ENCODE measurements at places on chromosomes 7 and 10. TPM values are rescaled to one million over a fixed set of nuclear protein-coding genes. Genes with fewer than 3 reads are reported as not detected.

GIMAP6 gene
- total RNA-seq: not detected

STEAP4 gene
- not detected for total RNA-seq

FAM180A gene
- total RNA-seq: not detected

CXCL12 gene
- total RNA-seq: 51.4 TPM

PRLHR gene
- not detected for total RNA-seq

GALNT17 gene
- total RNA-seq: 47.0 TPM

FAM53B gene
- 14.4 TPM for total RNA-seq

GRCh38 chr7:43756368-43757072, 2.0 kb upstream of the BLVRA start:
- no peak for DNase-seq

DNA sequence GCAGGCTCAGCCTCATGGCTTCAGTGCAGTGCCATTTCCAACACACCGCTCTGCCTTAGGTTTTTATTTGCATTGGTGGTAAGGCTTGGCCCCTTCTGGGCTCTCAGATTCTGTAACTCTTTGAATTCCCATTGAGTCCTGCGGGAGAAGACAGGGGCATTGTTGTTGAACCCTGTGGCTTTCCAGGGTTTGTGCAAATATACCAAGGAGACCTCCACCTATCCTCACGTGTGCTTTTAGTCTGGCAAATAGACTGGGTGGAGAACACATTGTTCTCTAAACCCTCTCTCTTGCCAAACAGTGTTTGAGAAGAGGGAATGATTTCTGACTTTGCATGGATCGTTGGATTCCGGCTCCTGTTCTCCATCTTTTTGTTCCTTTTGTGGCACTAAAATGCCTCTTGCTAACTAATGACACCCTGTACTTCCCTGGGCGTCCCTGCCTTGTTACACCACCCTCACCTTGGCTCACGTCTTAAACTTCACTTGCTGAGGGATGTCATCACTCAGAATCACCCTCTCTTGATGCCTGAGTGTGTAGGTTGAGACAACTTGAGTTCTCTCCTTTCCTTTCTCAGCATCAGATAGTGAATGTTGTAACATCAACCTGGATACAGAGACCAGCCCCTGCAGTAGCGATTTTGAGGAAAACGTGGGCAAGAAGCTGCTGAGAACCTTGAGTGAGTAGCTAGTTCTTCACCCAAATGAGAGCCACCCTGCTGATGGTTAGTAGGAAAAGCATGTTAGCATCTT, 40.5 kb downstream of the GOT1 start:
- no peak for DNase-seq

DNA sequence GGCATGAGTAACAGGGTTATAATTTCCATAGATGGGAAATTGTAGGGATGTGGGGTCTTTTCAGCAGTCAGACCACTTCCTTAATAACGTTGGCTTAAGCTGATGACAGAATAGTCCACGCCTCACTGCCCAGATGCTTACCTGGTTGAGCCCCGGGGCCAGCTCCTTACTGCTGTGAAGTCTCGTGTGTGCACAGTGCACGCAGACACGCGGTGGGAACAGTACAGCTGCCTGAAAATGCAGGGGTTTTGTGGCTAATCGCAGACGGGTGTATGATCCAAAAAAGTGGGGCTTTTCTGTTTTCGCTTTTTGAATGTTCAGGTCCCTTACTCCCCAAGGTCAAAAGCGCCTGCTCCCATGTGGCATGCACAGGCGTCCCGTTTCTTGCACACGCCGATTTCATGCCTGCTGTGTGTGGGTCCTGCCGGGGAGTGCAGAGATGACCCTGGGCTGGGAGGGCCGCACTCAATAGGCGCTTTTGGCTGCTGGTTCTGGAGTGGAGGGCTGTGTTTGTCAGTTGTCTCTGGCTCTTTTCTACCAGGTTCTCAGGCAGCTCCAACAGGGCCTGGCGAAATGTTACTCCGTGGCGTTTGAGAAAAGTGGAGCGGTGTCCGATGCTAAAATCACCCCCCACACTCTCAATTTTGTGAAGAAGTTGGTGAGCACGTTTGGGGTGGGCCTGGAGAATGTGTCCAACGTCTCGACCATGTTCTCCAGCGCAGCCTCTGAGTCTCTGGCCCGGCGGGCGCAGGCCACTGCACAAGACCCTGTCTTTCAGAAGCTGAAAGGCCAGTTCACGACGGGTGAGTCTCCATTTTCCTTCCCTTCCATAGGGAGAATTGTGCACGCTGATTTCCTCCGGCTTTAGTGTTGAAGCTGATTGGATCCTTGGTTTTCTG, 116.0 kb downstream of the TRRAP start:
- DNase-seq: no peak

DNA sequence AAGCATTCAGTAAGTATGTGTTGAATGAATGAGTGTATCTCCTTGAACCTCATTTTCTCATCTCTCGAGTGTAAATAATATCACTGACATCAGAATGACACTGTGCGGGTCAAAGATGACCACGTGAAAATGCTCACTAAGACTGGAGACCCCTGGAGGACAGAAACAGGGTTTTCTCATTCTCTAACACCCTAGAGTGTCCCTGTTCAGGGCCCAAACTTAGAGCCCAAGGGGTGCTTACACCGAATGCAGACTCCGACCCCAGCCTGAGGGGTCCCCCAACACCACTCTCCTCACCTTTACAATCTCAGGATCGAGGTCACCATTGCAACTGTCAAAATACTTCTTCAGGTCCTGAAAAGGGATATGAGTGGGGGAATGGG, 1.4 kb downstream of the CDK5 start:
- DNase-seq: no peak

DNA sequence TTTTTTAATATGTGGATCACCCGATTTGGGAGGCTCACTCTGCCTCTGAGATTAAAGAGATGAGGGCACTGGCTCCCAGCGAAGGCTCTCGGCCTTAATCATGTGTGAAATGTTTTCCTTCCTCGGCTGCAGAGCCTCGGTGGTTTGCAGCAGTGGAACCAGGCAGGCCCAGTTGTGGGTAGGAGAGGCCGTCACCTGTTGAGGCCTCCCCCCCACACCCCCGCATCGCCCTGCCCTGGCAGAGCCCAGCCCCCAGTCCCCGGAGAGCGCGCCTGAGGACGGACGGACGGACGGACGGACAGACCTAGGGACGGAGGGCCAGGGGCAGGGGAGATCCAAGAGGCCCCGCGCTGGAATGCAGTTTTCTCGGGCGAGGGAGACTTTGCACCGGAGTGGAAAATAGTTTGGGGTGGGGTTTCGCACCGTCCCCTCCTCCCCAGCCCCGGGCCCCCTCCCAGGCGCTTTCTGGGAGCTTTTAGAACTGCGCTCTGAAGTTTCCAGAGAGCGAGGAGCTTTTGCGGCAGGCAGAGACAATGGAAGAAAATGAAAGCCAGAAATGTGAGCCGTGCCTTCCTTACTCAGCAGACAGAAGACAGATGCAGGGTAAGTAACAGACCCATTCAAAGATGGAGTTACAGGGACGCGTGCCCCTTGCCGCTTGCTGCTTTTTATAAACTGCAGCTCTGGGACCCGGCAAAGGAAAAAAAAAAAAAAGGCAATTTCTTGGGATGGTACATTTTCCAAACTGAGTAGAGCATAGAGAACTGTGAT, at the start of gene KIAA1217:
Gene KIAA1217 (plus strand): TSS at position 478 of the 771 bp plus-strand sequence. CDS start 56 bp downstream, at position 534.
- DNase-seq: no peak

DNA sequence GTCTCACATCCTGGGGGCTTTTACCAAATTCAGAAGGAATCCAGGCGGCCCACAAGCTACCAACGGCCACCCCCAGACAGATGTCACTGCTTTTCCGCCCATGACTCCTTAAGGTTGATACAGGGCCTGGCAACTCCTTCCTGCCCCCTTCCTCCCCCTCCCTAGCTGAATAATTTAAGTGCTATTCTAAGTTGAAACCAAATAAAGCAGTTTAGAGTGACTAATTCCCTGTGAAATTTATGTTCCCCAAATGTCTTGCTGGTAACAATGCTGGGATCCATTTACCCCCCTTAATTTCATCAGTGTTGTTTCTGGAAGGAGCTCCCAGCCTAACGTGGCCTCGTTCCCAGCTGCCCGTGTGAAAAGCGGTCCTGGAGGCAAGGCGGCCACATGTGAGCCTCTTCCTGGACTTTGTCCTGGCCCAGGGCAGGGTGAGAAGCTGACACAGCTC, 109.6 kb downstream of the TMEM130 start:
- DNase-seq: no peak

GRCh38 chr10:71737001-71737833, 17.6 kb upstream of the C10orf105 start:
- no peak for DNase-seq

DNA sequence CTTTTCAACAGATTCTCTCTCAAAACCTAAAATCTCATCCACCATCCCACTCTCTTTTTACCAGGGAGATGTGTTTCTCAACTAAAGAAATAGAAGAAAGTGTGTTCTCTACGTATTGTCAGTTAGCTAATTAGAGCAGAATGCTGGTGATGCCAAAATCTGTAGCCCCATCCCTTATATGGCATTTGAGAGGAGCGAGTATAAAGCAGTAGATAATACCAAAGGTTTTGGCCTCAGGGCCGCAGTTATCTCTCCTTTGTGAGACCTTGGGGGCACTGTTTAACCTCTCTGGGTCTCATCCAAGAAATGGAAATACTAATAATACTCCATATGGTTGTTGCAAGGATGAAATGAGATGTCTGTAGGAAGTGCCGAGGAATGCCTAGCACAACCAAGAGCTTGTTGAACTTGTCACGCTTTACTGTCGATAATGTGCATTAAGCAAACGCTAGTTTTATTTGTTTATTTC, 456 bp upstream of the DLD start:
- DNase-seq: no peak

GRCh38 chr7:106423821-106424475, 139.2 kb upstream of the NAMPT start:
- no peak for DNase-seq

- no peak for DNase-seq
These were observed 203.6 kb downstream of the ZNF365 start for GRCh38 chr10:62577666-62578291.

- no peak for DNase-seq
These were observed 21.0 kb downstream of the KLF6 start for GRCh38 chr10:3763852-3764625.

DNA sequence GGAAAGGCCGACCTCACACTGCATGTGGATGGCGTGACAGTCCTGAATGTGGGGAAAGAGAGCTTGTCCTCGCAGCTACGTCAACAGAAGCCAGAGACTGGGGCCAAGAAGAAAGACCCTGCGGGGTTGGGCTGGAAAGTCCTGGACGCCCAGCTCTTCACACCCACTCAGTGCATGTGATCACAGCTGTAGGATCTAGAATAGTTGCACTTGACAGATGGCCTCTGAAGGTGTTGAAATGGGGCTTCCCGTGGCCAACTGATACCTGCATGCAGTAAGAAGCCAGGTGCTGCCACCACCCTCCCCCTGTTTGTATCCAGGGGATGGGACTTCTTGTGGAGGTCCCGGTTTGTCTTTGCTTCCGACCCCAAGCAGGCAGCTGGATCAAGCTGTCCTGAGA, 34.1 kb upstream of the OCM2 start:
- DNase-seq: no peak

DNA sequence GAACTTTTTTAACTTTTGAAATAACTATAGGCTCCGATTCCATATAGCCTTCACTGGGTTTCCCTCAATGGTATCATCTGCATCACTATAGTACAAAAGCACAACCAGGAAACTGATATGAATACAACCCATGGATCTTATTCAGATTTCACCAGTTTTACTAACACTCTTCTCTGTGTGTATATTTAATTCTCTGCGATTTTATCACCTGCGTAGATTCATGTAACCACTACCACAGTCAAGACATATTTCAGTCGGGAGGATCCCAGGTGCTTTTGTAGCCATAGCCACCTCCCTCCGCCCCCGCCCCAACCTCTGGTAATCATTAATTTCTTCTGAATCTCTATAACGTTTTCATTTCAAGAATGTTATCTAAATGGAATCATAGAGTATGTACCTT, 82.8 kb upstream of the C7orf33 start:
- no peak for DNase-seq

DNA sequence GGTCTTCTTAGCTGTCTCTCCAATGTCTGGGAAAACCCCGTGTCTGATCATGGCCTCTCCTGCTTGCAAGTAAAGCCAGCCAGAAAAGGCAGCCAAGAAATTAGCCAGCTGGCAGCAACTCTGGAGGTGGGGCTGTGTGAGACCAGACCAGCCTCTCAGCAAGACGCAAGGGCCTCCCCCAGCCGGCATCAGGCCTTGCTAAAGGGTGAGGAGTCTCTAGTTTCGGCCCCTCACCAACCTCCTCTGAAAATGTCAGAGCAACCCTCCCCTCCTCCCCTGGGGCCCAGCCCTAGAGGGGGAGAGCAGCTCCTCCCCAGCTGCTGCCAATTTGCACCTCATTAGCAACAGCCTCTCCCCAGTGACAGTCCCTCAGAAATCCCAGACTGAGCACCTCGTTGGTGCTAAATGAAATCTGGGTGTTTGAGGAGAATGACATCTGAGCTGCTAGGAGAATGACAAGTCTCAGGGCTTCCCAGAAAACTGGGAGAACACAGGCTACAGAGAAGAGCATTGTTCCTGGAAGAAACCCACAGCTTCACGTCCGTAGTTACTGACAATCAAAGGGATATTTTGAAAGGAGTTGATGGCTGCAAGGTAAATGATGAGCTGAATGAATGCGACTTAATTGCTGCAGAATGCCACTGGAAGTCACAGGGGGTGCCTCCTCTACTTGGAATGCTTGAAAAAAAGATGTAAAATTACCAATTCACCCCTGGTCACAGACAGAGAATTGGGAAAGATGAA, 25.9 kb downstream of the DGKI start:
- DNase-seq: no peak

DNA sequence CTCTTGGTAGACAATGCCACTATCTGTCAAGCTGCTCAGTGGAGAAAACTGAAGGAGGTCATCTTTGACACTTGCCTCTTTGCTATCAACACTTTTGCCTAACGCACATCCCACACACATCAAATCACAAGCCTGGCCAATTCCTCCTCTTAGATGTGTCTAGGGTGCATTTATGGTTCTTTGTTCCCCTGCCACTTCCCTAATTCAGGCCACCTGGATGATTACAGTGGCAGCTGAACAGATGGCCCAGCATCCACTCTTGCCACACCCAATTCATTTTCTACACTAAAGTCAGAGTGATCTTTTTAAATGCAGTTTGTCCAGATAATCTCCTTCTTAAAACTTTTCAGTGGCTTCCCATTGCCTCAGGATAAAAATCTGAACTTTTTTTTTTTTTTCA, 58.6 kb downstream of the LAMB4 start:
- no peak for DNase-seq

DNA sequence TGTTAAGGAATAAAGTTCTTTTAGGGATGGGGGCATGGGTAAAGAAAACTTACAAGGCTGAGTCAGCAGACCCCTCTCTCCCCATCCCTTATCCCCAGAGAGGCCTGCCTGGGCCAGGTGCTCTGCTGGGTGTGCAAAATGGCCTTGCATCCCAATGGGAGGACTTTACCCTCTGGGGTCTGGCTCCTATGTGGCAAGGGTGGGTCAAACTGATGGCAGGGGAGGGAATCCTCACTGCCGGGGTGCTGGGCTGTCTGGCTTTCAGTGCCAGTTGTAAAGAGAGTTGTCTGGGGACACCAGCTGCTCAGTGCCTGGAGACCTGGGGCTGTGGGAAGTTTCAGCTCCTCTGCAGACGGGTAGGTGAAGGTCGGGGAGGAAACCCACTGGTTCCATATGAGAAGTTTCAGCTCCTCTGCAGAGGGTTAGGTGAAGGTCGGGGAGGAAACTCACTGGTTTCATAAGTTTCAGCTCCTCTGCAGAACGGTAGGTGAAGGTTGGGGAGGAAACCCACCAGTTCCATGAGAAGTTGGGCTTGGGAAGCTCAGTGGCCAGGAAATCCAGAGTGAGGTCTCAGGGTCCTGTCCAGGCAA, 127.2 kb upstream of the PODXL start:
- DNase-seq: no peak

- no peak for DNase-seq
These were observed 10.1 kb downstream of the NPC1L1 start for GRCh38 chr7:44530990-44531389.
